Activated CD4-positive, alpha-beta T cell treated with anti-CD3 and anti-CD28 coated beads, Interleukin-2, amount 50 U/mL, for 16 hours (primary cell): ENCODE measurements at places on chromosomes 5 and 9.

- DNase-seq: no peak
Measured at GRCh38 chr5:124605541-124605940, 140.9 kb downstream of the ZNF608 start.

DNA sequence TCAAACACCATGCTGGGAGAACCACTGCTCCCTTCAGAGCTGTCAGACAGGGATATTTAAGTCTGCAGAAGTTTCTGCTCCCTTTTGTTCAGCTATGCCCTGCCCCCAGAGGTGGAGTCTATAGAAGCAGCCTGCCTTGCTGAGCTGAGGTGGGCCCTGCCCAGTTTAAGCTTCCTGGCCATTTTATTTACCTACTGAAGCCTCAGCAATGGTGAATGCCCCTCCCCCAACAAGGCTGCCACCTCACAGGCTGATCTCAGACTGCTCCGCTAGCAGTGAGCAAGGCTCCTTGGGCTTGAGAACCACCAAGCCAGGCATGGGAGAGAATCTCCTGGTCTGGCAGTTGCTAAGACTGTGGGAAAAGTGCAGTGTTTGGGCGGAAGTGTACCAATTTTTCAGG, 205.5 kb upstream of the PTGER4 start:
- DNase-seq: no peak

DNA sequence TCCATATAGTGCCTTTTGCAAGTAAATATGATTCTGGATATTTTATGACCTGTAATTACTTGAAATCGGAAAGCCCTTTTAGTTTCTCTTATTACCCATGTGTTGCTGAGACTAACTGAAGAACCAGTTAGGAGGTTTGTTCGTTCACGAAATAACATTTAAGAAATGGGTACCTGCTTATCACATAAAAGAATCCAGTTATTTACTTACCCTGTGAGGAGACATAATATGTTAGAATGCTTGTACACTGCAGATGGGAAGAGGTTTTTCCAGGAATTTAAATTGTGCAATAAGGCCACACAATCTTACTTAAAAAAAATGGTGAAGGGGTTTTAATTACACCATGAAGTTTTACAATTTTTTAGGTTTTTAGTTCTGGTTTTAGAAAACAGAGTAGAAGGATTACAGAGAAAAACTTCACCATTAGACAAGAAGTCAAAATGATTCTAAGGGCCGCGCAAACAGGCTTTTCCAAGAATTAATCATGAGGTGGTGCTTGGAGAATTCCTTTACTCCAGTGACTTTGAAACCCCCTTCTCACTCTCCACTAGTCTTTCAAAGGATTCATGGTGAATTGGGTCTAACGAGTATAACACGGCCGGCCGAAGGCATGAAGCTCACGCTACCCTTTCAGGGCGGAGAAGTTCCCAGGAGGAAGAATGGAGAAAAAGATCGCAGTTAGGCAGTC, 1.1 kb upstream of the PTGER4 start:
- no peak for DNase-seq

DNA sequence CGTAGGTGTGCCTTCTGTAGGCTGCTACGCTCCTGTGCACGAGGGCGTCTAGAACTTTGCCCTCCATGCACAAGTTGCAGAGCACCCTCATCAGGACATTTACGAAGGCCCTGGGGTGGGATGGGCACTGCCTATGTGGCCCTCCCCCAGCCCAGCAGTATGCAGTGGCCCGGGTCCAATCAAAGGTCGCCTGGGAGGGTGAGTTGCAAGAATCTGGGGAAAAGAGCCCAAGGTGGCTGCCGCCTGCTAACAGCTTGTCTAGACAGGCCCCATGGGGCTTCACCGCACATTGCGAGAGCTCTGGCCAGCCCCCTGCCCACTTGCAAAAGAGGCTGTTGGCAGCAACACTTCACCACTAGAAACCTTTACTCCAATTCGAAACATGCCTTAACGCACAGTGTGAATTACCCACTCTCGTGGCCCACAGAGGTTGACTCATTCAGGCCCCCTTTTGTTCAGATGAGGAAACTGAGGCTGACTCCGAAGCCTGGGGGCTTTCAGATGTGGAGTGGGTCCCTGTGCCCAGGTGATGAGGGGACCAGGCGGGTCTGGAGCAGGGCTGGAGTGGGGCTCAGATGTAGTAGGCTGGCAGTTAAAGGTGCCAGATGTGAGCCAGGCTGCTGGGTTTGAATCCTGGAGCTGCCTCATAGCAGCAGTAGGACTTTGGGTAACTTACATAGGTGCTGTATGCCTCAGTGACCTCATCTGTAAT, 31.8 kb upstream of the IL17B start:
- DNase-seq: no peak

- no peak for DNase-seq
Measured at GRCh38 chr5:138649316-138649720, 74.1 kb upstream of the HSPA9 start.

- DNase-seq: no peak
Measured at GRCh38 chr9:108463932-108464606, 391.7 kb downstream of the ACTL7B start.

DNA sequence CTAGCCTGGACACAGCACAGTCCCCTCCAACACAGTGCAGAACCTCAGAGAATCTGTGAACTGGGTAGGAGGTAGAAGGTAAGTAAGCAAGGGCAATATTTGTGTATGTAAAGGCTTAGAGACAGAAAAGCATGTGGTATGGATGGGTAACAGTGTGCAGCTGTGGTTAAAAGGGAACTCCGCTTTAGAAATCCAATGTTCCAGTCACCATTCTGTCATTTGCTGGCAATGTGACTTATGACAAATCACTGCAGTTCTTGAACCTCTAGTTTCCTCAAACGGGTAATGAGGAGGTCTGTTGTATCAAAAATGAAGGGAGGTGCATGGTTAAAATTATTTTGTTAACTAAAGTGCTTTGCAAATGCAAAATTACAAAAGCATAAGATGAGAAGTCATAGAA, 125.5 kb upstream of the IFNE start:
- DNase-seq: no peak

- no peak for DNase-seq
Measured at GRCh38 chr9:69173497-69173890, 583 bp upstream of the TJP2 start.

DNA sequence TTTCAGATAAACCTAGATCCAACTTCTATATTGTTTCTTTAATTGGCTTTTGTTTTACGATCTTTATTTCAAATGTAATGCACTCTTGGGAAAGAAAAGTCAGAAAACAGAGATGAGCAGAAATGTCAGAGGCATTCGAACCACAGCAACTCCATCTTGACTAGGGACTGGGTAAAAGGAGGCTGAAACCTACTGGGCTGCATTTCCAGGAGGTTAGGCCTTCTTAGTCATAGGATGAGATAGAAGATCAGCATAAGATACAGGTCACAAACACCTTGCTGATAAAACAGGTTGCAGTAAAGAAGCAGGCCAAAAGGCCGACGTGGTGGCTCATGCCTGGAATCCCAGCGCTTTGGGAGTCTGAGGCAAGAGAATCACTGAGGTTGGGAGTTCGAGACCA, 30.5 kb upstream of the DAPK1 start:
- DNase-seq: no peak

GRCh38 chr5:104951829-104952228, 1389.2 kb upstream of the NUDT12 start:
- DNase-seq: no peak

GRCh38 chr5:133739181-133739780, 126.9 kb upstream of the FSTL4 start:
- no peak for DNase-seq

- DNase-seq: no peak
Measured at GRCh38 chr9:687994-688393, 153.5 kb upstream of the DMRT1 start.

- DNase-seq: no peak
Measured at GRCh38 chr9:104905931-104906330, 22.0 kb downstream of the ABCA1 start.

- peak; percentile 62 for DNase-seq
Measured at GRCh38 chr9:33466565-33467495, 6.9 kb downstream of the NOL6 start.

DNA sequence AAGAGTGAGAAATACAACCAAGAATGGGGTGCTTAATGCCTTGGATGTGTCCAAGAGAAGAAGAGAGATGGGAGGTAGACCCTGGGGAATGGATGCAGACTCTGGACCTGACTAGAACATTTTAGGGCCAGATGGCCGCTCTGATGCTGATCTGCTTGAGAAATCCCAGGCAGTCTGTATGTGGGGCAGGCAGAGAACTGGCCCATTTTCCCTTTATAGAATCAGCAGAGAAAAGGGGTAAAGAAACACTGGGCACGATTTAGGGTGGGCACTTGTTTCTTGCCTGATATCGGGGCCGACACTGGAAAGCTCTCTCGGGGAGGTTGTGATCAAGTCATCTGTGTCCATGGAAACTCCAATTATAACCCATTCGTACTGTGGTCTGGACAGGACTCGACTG, 118.5 kb upstream of the FSTL4 start:
- DNase-seq: no peak

- no peak for DNase-seq
Measured at GRCh38 chr5:159814805-159815585, 101.3 kb upstream of the ADRA1B start.

GRCh38 chr5:142295960-142296860, 28.6 kb downstream of the SPRY4 start:
- no peak for DNase-seq

DNA sequence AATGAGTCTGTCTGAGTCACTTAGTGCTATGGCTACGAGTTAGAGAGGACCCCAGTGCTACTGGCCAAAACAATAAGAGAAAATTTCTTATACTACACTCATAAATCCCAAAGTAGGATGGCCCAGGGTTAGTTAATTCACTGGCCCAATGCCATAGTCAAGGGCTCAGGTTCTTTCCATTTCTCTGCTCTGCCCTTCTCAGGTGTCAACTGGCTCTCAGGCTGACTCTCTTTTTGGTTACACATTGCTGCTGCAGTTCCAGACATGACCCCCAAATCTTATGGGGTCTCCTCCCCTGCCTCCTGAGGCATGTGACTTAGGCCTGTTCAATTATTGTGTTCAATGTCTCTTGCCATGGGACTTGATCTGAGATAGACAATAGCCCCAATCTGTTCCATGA, 70.4 kb downstream of the ARHGEF37 start:
- DNase-seq: peak; percentile 15

DNA sequence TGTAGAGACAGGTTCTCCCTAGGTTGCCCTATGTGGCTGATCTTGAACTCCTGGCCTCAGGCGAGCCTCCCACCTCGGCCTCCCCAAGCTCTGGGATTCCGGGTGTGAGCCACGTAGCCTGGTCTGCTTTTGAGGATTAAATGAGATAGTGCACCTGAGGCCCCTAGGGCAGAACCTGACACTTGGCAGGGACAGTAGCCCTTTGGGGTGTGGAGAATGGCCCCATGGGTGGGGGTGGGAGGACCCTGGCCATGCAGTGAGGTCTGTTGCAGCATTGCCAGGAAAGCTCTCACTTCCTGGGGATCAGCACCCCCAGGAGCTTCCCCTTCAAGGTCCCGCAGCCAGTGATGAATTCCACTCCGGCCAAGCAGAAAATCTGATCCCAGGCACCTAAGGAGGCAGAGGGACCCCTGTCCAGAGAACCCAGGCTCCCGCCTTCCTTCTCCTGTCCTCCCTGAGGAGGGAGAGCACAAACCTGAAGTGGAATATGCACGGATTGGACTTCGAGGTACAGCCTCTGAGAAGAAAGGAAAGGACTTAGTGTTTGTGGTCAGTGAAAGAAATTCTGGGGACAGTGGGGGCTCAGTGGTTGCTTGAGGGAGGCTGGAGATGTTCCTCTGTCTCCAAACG, 73.9 kb upstream of the UNC5A start:
- no peak for DNase-seq

- DNase-seq: no peak
Measured at GRCh38 chr5:39670391-39670790, 245.6 kb upstream of the DAB2 start.

DNA sequence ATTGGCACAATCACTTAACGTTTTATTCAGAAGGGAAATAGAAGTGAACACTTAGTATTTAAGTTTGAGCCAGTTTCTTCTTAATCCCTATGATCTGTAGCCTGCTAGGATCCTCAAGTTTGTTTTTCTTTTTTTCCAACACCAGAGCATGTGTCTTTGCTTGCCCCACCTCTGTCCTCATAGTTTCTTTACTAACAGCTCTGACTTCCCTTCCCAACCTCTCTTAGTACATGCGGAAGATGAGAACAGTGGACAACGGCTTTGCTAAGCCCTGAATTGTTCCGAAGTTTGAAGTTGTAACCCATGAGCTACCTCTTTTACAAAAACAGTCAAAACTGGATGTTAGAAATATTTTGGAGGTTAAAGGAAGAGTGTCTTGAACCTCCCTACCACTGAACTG, 61.7 kb upstream of the TAF11L2 start:
- DNase-seq: no peak

GRCh38 chr9:116859763-116860162, 172.7 kb downstream of the TRIM32 start:
- DNase-seq: no peak

- DNase-seq: no peak
Measured at GRCh38 chr5:117077142-117077541, 502.5 kb upstream of the SEMA6A start.

DNA sequence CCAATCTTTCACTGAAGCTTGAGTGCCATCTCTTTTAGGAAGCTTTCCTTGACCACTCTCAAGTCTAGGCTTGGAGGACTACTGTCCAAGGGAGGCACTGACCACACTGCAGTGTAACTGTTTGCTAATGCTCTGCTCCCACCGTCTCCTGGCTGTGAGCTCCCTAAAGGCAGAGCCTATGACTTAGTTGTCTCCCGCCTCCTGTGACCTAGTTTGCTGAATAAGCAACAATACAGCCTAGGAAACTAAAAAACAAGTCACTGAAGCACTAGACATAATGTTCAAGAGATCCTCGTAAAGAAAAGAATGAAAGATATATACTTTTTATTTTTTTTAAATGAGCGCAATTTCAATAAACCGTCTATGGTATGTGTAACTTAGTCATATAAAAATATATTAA, 31.4 kb downstream of the LIX1 start:
- no peak for DNase-seq

- DNase-seq: no peak
Measured at GRCh38 chr9:69937360-69937759, 106.3 kb upstream of the MAMDC2 start.

DNA sequence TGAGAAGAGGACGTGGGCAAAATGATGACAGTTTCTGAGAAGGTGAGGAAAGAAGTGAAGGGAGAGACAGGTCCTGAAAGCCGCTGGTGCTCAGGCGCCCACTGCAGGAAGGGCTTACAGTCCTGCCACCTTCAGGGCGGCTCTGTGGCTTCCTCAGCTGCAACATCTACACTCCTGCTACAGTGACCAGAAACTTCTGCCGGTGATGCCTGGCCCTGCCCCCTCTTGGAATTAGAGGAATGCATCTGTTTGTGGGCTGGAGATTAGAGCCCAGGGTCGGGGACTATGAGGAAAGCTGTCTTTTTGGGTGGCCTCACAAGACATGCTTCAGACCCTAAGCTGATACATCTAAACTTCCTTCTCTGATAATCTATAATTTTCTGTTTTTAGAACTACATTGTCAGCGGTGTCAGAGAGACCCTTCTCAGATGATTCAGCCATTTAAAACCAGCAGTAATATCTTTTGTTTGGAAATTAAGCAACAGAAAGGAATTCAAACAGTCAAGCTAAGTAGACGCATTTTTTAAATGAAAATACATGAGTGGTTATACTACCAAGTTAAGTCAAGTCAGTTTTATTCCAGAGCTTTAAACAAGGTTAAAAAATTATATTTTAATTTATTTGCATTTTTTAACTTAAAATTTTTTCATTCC, 30.4 kb downstream of the PRDM6 start:
- DNase-seq: peak; percentile 13
